ENCODE measurements at places on chromosomes 1 and 21.

GRCh38 chr1:105087506-105087905 lies 1337.8 kb downstream of the AMY1C start:
- no peak for DNase-seq

DNA sequence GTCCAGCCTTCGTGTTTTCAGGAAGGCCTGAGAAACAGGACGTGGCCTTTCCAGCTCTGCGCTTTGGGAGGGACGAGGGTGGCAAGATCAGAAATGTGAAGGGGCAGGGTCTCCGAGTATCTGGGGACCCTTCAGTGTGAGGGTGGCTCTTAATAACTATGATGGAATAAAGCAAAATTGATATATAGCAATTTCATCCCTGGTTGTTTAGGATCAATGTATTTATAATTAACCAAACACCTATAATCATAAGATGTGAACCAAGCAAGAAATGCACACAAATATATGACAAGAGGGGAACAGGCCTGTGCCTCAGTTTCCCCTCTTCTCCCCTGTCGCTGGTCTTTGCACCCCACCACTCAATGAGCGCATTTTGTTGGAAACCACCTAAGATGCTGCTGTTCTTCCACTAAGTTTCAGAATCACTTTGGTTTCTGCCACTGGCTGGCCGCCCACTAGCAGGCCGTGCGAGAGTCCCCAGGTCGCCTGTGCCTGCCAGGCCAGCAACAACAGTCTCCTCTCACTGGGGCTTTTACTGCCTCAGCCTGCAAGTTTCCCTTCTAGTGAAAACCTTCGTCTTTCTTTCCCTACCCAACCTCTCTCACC lies 36.6 kb downstream of the UBASH3A start:
- no peak for DNase-seq

GRCh38 chr21:16421007-16421406 lies 691.2 kb downstream of the USP25 start:
- DNase-seq: no peak

DNA sequence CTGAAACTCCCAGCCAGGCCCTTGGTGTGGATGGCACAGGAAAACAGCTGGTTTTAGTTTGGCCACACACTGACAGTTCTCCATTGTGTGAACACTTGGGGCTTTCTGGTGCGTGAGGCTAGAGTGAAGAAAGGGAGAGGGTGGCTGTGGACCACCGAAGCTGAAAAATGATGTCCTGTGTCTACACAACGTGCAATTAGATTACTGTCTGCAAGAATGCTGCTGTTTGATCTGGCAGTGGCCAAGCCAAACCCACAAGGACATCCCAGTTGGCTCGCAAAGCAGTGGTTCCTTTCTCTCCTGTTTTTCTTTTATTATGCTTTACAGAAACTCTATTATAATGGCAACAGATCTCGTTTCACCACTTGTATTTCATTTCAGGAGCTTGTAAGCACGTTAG lies 58.9 kb downstream of the ERG start:
- no peak for DNase-seq

- no peak for DNase-seq
These were observed 3.0 kb upstream of the RGS2 start for GRCh38 chr1:192805832-192806323.

GRCh38 chr1:79585801-79586200 lies 579.3 kb upstream of the ADGRL4 start:
- DNase-seq: no peak

DNA sequence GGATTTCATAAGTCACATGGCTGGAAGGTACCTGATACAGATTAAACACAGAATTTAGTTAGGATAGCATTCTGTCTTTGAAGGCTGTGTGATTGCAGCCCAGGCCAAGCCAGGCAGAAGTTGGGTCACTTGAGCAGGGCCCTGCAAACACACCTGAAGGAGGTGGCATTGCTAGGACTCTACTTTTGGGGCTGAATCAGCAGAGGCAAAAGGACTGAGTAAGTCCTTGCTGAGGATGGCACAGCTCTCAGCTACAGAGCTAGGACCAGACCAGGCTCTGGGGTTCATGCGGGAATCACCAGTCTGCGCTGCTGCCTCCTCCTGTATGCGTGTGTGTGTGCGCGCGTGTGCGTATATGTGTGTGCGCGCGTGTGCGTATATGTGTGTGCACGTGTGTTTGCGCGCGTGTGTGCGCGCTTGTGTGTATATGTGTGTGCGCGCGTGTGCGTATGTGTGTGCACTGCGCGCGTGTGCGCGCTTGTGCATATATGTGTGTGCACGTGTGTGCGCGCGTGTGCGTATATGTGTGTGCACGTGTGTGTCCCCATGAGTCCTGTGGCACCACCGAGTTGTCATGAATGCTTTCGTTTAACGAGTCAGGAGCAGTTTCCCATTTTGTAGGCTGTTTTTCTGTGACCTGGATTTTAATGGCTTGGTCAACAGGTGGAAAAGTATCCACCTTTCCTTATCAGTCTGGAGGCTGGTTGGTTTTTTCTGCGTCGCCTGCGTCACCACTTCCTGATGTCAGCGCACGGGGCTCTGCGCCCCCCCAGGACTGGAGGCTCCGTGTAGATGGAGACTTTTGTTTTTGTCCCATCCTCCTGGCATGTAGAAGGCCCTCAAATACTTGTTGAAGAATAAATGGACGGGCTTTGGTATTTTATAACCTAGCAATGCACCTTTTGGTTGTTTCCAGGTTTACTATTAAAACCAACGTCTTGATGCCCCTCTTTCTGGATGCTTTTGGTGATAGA lies 34.7 kb downstream of the ADARB1 start:
- DNase-seq: no peak

All from effector memory CD4-positive, alpha-beta T cell (primary cell).